ENCODE measurements at places on chromosomes 4 and X.

- no peak for DNase-seq
Measured at GRCh38 chrX:16785247-16786138, 773 bp upstream of the TXLNG start.

- DNase-seq, result no peak
Measured at GRCh38 chr4:175559126-175559525, 252.9 kb downstream of the GPM6A start.

GRCh38 chr4:15784959-15785634, 7.0 kb downstream of the CD38 start:
- no peak for DNase-seq

DNA sequence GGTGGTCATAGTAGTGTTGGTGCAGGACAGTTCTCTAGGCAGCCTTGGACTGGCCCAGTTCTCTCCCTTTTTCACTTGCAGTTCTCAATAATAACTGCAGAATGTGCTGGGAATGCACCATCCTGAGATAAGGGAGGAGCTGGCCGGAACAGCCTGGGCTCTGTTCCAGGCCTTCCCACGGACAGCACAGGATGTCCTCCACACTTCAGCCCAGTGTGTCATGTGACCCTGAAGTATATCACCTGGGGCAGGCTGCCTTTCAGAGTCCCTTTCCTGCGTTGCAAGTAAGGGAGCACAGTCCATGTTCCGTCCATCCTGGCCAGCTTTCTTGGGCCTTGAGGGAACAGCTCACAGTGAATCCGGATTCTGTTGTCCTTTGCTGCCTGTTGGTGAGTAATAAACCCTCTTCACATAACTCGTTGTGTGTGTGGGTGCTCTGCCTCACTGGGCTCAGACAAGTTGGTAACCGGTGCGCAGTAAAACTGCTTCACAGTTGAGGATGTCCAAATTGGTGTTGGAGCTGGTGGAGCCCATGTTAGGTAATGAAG, 32.3 kb upstream of the BBS12 start:
- peak; percentile 38 for DNase-seq

DNA sequence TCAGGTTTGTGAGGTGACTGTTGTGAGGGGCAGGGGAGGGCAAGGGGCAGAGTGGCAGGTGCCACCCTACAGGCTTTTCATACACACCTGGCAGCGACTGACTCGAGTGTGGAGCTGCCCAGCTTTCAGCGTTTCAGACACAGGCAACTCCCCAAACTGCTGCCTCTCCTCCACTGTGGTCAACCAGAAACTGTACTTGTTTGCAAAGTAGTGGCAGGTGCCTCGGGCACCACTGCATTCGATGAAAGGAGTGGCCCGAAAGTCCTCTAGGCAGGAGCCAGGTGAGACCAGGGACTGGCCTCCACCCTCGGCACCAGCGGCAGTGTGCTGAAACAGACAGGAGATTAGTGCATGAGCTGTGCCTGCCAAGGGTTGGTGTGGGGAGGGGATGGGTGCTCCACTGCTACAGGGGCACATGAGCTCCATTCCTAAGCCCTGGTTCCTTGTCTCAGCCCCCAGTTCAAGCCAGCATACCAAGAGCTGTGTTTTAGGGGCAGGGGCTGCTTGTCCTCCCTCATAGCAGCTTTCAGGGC, 65.4 kb downstream of the ATG4A start:
- DNase-seq, result no peak

GRCh38 chrX:46263494-46263893, 281.7 kb downstream of the ZNF674 start:
- DNase-seq, result no peak

DNA sequence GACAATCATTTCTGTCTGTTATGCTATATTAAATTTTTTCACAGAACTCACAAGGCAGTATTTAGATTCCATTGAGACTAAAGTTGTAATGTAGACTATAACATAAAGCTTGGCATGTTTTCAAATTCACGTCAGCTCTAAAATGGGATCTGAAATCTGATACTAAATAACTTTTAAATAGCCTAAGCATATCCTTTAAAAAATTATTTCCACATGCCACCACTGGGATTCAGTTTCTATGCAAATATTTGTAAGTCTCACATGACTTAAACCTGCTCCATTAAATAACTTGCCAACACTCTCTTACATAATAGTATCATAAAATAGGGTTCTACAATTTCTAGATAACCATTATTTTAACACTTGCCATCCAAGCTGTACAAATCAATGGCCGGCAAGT, 32.4 kb downstream of the KLHL8 start:
- peak; percentile 49 for DNase-seq

DNA sequence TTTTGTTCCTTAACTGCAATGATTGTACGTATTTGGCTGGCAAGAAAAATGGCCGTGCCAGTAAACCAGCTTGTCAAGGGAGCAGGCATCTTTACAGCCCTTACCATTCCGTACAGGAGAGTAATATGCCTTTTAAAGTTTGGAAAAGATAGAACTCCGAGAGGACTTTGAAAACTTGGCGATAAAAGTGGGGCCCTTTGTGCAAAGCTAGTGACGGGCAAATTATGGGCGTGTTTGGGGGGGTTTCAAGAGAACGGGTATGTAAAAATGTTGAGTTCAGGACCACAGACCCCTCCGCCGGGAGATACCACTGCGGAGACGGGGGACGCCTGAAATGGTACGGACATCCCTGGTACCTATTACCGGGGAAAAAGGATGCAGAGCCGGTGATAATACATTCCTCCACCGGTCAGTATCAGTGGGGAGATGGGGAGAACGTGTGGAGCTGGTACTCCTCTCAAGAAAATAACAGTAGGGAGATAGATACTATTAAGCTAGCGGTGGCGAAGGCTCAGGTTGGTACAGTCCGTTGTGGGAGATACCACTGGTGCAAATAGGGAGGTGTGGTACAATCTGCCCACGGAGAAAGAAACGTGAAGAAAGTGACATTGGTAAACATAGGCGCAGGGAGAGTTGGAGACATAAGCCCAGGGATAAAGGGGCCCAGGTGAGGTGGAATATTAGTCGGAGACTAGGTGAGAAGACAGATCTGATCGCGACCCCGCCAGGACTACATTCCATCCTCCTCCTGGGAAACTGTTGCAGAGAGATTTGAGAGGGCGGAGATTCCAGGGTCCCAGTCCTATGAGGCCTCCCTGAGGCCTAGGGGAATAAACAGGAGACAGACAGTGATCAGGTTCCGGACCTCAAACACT, 14.5 kb downstream of the SPACA5 start:
- DNase-seq, result peak; percentile 77

DNA sequence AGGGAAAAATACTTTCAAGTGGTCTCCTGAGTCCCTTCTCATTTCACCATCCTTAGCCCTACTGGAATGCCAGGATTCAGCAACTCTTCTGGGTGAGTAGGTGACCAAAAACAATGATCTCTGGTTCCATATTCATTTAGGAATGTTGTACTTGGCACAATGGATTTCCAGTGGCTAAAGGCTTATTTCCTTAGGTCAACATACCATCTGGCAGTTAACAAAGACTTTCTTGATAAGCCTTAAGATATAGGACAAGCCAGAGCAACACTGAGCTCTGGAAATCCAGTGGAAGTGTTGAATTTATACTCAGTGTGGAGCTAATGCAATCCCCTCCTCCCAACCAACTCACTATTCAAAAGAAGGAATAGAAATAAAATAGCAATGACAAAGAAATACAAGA, 139.4 kb upstream of the EMCN start:
- peak; percentile 12 for DNase-seq

DNA sequence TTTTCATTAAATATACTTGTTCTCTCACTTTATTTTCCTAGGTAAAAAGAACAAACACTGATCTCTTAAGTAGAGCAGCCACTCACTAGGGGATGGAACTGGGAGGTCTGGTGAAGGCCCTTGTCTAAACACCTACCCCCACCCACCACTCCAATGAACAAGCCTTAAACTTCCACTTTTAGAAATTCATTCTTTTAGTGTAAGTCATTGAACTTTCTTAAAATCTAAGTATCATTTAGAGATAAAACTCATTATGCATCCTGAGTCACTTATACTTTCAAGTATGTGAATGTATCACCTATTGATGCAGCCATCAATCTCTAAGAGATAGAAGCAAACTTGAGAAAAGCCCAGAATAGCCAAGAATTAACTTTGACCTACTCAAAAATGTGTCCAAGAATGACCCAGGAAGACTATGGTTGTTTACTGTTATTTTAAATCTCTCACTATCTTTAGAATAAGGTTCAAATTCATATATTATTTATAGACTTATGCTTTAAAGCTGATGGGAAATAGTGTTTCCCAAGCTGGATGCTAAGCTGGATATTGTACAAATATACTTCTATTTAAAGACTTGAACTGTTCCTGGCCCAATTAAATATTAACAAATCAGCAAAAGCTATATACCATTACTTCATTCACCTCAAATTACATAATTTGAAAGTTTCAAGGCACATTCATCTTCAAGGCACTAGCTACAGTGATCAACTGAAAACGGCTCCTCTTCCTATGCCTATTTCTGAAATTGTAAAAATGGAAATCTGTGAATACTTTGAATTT, 49.5 kb downstream of the CAMK2D start:
- no peak for DNase-seq
